ENCODE measurements at places on chromosomes 1 and 21.

GRCh38 chr1:78029793-78030192, 16.0 kb upstream of the GIPC2 start:
- no peak for DNase-seq

DNA sequence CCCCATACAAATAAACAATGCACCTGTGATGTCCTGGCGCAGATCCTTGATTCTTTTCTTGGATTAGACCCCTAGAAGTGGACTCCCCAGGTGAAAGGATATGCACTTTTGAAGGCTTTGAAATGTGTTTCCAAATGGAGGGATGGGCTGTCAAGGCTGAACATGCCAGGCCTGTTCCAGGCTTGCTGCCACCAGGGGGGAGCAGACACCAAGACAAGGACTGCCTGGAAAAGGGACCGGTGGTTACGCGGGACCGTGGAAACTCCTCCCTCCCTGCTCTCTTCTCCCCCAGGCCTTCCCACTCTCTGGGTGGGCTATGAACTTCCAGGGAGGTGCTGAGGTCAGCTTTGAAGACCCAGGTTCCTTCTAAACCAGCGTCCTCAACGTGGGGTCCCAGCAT, 12.7 kb downstream of the C1QB start:
- DNase-seq: peak; percentile 40

GRCh38 chr1:206748348-206749030, 22.1 kb upstream of the IL19 start:
- DNase-seq: no peak

DNA sequence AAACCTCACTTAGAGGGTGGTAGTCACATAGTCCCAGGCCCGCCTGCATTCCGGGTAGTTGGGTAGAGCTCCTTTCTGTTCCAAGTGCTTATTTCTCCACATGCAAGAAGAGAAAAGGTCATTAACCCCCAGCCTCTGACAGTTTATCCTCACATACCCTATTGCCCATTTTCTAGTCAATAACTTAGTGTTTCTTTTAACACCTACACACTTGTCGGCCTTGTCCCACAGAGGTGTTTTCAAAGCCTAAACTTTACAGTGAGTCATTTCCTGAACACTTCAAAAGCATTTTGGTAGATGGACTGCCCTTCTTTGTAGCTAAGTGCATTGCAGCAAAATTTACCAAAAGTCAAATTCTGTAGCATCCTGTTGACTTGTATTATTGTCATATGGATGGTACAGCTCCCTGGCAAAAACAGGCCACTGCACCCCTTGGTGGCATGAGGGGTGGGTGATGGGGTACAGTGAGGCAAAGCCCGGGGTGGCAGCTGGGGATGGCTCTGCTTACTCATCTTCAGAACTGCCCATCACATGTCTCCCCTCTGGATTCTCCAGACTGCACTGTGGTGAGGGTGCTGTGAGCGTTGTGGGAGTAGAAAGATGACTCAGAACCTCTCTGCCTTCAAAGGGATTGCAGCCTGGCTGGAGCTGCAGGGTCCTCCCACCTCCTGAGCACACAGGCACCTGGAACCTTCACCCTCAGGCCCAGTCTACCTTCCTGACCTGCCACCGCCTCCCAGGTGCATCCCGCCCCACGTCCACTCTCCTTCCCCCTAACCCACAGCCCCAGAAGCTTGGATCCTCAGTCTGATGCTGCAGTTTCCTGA, 45.8 kb upstream of the DMRTB1 start:
- DNase-seq: no peak

GRCh38 chr1:18714404-18715175, 83.9 kb downstream of the PAX7 start:
- DNase-seq: no peak

GRCh38 chr1:200838676-200839445, 33.9 kb upstream of the GPR25 start:
- no peak for DNase-seq

- no peak for DNase-seq
Measured at GRCh38 chr1:63024132-63024531, 240.2 kb downstream of the ATG4C start.

DNA sequence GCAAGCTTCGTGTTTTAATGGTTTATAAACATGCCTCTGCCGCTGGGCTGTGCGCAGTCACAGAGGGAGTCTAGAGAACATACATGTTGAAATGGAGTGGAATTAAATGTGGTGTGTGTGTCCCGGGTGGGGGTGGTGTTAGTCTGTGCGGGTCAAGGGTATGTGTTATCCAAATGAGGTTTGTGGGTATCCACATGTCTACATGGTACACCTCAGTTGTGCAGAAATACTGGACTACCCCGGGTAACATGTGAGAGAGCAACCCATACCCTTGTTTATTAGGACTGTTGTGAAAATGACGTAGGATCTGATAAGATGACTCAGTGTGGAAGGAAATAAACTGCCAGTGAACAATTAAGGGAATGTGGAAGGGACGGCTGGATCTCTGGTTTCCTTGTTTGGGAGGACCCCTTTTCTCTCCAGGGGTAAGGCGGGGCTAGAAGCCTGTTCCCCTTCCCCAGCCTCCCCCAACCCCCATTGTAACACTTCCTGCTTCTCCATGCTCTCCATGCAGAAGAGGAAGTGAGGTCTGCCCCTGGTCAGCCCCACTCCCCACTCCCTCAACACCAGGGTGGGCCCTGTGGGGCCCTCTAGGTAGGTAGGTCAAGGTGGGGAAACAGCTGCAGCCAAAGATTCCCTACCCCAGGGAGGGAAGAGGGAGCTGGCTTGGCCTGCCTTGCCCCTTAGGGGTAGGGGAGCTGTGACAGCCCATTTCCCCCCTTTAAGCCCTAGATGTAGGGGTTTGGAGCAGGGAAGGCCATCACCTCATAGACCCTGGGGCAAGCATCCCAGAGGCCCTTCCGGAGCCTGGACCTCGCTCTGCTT, 690 bp downstream of the EPS8L3 start:
- no peak for DNase-seq

DNA sequence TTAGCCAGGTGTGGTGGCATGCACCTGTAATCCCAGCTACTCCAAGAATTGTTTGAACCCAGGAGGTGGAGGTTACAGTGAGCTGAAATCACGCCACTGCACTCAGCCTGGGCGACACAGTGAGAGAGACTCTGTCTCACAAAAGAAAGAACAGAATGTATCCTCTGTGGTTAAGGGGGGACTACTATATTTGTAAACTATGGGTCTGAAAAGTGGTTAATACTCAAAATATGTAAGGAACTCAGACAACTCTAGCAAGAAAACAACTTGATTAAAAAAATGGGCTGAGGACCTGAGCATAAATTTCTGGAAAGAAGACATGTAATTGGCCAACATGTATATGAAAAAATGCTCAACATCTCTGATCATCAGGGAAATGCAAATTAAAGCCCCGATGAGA, 11.2 kb downstream of the FNBP1L start:
- DNase-seq: no peak

DNA sequence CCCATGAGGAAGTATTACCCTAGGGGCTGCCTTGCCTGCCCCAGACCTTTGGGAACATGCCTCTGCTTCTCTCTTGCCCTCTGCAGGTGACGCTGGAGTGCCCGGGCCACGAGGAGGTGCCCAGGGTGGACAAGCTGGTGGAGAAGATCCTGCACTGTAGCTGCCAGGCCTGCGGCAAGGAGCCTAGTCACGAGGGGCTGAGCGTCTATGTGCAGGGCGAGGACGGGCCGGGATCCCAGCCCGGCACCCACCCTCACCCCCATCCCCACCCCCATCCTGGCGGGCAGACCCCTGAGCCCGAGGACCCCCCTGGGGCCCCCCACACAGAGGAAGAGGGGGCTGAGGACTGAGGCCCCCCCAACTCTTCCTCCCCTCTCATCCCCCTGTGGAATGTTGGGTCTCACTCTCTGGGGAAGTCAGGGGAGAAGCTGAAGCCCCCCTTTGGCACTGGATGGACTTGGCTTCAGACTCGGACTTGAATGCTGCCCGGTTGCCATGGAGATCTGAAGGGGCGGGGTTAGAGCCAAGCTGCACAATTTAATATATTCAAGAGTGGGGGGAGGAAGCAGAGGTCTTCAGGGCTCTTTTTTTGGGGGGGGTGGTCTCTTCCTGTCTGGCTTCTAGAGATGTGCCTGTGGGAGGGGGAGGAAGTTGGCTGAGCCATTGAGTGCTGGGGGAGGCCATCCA, 7.8 kb upstream of the HTR6 start:
- no peak for DNase-seq

- DNase-seq: no peak
Measured at GRCh38 chr1:167749741-167750140, 28.0 kb downstream of the MPZL1 start.

DNA sequence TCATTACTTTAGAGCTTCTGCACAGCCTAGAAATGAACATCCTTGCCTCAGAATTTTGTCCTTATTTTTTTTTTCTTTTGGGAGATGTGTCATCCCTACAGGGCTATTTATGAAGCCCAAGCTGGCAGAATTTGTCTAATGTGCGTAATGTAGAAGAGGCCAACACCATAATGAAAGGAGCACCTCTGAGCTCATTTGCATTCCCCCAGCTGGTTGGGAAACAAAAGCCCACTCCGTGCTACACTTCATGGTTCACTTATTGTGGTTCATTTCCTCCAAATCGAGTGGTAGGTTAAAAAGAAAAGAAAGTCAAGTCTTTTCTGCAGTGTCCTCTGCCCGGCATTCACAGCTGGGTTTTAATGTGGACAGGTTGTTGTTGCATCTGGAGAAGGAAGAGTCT, 73.5 kb downstream of the KAZN start:
- no peak for DNase-seq

- no peak for DNase-seq
Measured at GRCh38 chr21:34054259-34054658, 19.1 kb upstream of the MRPS6 start.

DNA sequence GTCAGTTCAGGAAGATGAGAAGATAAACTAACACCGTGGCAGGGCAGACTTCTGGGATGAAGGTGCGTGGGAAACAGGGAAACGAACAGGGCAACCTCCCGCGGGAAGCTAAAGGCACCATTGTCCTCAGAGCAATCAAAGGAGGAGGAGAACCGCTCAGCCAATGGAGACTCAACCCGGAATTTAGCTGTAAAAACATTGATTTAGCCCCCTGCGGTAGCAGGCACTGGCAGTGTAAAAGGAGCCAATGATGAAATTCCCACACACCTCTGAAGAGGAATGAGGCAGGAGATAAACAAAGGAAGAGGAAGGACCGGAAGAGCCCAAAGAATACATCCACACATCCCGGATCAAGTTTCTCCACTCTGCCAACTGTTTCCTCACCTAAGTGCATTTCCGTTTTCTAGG, 19.5 kb downstream of the HLCS start:
- DNase-seq: no peak

DNA sequence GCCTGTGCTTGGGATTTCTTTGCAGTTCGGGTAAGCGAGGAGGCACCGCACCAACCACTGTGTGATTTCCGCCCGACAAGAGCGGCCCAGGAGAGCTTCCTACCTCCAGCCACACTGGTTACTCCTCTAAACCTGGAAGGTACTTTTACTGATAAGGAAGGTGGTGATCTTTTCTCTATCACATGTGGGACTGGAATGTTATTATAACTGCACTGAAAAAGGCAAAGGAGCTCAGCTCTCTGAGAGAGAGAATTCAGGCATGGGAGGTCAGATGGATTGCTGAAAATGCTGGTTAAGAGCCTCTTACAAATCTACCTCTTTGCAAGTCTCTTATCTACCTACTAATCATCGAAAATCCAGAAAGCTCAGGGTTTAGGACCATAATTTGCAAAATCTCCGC, 7.7 kb upstream of the KCNE1 start:
- no peak for DNase-seq

DNA sequence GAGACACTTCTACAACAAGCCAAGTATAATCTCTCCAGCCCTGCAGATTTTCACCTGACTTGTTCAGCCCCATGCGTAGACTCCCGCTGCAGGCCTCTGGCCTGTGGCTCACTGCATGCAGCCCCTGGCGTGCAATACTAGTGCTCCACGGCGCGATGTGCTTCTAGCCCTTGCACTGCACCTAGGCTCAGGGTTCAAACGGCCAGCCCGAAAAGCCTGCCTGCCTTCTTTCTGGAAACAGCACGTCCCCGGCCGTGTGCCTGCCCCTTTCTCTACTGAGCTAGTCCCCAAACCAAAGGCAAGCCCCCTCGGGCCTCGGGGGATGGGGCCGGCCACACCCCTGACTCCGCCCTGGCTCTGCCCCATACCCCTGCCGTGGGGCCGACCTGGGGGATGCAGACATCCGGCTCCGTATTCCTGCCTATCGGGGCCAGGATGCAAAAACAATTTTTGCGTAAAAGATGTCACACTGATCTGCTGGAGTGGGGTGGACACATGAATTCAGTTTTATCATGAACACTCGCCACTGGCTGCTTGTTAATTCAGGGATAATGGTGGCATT, 26.3 kb upstream of the TRAPPC10 start:
- no peak for DNase-seq

- DNase-seq: no peak
Measured at GRCh38 chr1:87197156-87197555, 131.5 kb upstream of the LMO4 start.

- no peak for DNase-seq
Measured at GRCh38 chr21:21373969-21374368, 375.8 kb downstream of the NCAM2 start.

GRCh38 chr1:220879509-220880361, 492 bp downstream of the HLX start:
- DNase-seq: peak; percentile 41

- no peak for DNase-seq
Measured at GRCh38 chr1:26702680-26703038, 6.8 kb downstream of the ARID1A start.

DNA sequence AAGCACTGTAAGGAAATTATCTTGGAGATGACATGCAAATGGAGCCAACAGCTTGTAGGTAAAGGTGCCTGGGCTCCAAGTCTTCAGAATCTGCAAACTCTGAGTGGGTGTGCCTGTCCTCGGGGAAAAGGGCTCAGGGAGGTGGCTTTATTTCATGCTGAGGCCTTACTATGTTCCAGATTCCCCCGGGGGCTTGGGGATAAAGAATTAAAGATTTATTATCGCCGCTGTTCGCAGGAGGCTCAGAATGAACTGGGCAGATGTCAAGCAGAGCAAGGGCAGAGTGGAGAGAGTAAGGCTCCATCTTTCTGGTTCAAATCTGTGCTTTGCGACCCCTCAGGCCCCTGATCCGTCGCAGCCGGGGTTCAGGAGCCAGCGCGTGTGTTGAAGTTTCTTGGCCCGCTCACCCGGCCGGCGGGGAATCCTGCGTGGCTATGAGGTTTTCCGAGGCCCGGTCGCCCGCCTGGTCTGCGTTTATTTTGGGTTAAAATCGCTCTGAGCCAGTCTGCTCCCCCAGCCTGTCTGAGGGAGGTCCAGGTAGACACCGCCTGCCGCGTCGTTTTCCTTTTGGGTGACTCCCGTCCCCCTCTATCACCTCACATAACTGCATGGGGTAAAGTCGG, 19.5 kb downstream of the RHOU start:
- DNase-seq: no peak

DNA sequence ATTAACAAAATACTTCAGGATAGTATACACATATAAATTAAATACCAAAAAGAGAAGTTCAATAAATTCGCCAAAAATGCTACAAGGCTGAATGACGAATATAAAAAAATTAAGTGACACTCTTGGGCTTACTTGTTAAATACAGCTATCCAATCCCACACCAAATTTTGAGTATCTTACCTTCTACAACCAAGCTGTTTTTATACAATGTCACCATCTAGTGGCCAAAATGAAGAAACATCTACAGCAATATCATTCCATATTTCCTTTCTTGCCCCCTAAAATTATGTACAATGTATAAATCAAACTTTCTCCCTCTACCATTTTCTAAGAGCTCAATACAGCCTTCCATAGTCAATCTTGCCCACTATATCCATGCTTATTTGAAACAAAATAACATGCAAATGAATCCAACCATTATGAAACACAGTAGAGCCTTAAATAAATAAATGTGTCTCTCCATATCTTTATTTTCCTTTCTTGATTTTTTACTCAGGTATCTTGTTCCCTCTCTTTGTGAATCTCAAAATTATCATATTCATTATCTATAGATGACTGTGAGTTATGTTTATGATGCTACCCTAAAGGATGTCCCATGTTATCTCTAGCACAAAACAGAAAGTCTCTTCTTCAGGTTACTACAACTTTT, 86.3 kb downstream of the ACBD6 start:
- peak; percentile 64 for DNase-seq

Measured in NCI-H2081 (cell line).